ENCODE measurements at places on chromosomes 4 and X.

DNA sequence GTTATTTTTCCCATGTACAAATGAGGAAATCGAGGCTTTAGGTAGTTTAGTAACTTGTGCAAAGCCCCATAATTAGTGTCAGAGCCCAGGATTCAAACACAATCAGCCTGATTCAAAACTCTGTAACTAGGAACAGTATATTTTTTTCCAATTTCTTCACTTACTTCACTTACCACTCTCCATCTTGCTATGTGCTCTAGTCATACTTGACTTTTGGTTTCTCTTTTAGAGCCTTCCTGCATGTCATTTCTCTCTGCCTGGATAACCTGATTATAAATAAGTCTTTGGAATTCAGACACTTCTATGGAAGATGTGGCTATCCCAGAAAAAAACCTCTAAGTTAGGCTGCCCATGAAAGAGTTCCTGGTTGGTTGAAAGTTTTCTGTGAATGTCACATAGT lies 22.2 kb downstream of the SATL1 start:
- H3K27me3 ChIP-seq = no peaks in the 10 kb centered on the region
- no peak overlapping the region for H3K27ac ChIP-seq
- no peaks in the 10 kb centered on the region for H3K36me3 ChIP-seq
- no peak overlapping the region for H3K4me3 ChIP-seq
- H3K4me1 ChIP-seq = no peaks in the 10 kb centered on the region

- no peak overlapping the region for H3K27ac ChIP-seq
- no peak overlapping the region for H3K4me3 ChIP-seq
- no peaks in the 10 kb centered on the region for H3K36me3 ChIP-seq
Observed at GRCh38 chr4:122739174-122739573, 6.7 kb downstream of the BBS12 start.

DNA sequence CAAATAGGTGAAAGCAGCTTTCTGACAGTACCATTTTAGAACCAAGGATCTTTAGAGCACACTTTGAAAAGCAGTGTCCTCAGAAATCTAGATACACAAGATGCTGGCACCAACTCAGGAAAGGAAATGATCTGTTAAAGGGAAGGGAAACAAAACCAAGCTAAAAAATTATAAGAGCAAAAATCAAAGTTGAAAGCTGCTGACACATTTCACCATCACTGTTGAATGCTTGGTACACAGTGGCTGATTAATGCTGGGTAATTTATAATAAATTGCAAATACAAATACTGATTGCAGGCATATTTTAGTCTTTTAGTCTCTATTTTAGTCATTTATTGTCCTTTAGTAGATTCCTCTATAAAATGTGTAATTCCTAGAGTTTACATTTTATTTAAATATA lies 1540.1 kb upstream of the PCDH10 start:
- no peaks in the 10 kb centered on the region for H3K36me3 ChIP-seq
- H3K27me3 ChIP-seq = no peaks in the 10 kb centered on the region
- DNase-seq = no peak
- H3K4me3 ChIP-seq = no peak overlapping the region
- H3K4me1 ChIP-seq = no peaks in the 10 kb centered on the region
- H3K27ac ChIP-seq = no peak overlapping the region

GRCh38 chrX:54808109-54808604 lies 612 bp downstream of the MAGED2 start:
- no peak for DNase-seq
- H3K27ac ChIP-seq = peak overlapping the region; percentile 81
- no peaks in the 10 kb centered on the region for H3K36me3 ChIP-seq
- H3K27me3 ChIP-seq = peaks cover 3% of the 10 kb centered on the region

DNA sequence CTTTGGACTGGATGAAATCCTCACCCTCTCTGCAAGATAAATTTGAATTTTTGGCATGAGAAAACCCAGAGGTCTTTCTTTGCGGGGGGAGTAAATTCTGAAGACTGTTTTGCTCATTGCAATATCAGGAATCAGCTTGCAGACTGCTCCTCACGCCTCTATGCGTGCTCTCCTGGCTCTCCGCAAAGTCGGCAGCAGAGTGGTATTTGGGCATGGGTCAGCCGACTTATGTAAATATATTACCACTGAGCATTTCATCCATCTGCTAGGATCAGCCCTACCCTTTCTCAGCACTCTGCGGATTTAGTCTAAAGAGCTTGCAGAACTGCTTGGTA lies 288.0 kb downstream of the ASMT start:
- H3K4me1 ChIP-seq = 0 out of 2 replicates have a peak, but pooled peaks cover 5% of the 10 kb centered on the region
- DNase-seq = no peak
- H3K36me3 ChIP-seq = no peaks in the 10 kb centered on the region
- 0 out of 2 replicates have a peak overlapping the region, but pooled peaks have one; percentile 23 for H3K27ac ChIP-seq

- DNase-seq = no peak
- no peaks in the 10 kb centered on the region for H3K36me3 ChIP-seq
- no peak overlapping the region for H3K4me3 ChIP-seq
Observed at GRCh38 chr4:110287130-110287529, 88.7 kb upstream of the ELOVL6 start.

DNA sequence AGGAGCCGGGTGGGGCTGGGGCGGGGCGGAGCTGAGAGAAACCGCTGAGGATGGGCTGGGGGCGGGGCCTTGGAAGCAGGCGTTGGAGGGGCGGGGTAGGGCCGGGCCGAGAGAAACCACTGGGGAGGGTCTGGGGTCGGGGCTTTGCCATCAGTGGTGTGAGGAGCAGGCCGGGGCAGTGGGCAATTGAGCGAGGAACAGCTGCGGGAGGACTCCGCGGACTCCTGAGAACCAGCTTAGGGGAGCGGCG lies 1.3 kb upstream of the EOLA2 start:
- H3K4me1 ChIP-seq = peaks cover 7% of the 10 kb centered on the region
- H3K27me3 ChIP-seq = no peaks in the 10 kb centered on the region
- no peaks in the 10 kb centered on the region for H3K36me3 ChIP-seq
- H3K27ac ChIP-seq = peak overlapping the region; percentile 81

- H3K4me1 ChIP-seq = no peaks in the 10 kb centered on the region
- no peaks in the 10 kb centered on the region for H3K27me3 ChIP-seq
- no peak for DNase-seq
- peak overlapping the region; percentile 40 for H3K27ac ChIP-seq
Observed at GRCh38 chr4:184283659-184284335, 66.1 kb upstream of the ENPP6 start.

DNA sequence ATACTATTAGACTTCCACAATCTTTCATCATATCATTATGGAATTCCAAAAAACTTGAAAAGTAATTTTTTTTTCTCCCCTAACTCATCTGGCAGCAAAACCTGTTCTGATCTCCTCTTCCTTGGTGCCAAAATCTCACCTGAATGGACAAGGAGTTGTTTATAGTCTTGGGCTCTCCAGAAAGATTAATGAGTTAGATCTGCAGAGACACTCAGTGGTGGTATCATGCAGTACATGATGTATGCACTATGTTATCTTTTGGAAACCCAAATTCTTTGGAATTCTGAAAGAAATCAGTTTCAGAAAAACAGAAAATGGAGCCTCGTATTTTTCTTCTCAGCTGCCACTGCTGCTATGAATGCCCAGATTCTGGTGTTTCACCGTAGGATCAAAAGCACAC lies 11.7 kb downstream of the GPM6B start:
- no peak overlapping the region for H3K4me3 ChIP-seq
- H3K36me3 ChIP-seq = no peaks in the 10 kb centered on the region
- no peaks in the 10 kb centered on the region for H3K4me1 ChIP-seq
- H3K27ac ChIP-seq = no peak overlapping the region
- DNase-seq = no peak

DNA sequence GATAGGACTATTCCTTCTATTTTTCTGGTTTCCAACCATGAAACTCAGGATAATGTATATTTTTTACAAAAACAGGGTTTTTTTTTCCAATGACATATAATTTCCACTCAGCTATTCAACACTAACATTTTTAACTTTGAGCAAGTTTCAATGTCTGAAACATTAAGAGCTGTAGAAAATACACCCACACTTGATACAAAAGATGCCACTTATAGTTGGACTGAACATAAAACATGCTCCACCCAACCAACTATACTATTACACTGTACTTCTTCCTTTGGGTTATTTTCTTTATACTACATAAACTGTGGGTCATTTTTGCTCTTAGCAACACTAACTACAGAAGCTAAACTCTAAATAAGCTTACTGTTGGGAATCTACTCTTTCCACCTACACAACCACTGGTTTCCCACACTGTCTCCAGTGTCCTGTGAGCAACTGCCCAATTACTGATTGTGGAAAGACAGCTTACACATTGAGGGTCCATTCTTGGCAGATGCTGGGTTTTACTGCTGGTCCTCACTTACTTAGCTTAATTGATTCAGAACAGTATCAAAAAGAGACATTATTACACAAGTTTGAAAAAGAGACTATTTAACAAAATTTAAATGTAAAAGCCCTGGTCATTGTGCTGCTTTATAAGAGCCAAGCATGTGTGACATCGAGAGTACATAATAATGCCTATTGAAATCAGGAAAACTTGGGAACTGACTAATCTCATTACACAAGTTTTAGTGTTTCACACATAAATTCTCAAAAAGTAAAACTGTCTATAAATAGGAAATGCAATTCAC lies 6.3 kb downstream of the AMMECR1 start:
- H3K36me3 ChIP-seq = no peaks in the 10 kb centered on the region
- no peak overlapping the region for H3K4me3 ChIP-seq
- no peaks in the 10 kb centered on the region for H3K27me3 ChIP-seq
- peaks cover 12% of the 10 kb centered on the region for H3K4me1 ChIP-seq

GRCh38 chrX:40021647-40022046 lies 76.1 kb downstream of the BCOR start:
- no peaks in the 10 kb centered on the region for H3K27me3 ChIP-seq
- DNase-seq = no peak
- H3K4me1 ChIP-seq = no peaks in the 10 kb centered on the region
- H3K36me3 ChIP-seq = no peaks in the 10 kb centered on the region
- H3K4me3 ChIP-seq = no peak overlapping the region

GRCh38 chr4:40563401-40563800 lies 66.3 kb downstream of the RBM47 start:
- DNase-seq = no peak
- peaks cover 4% of the 10 kb centered on the region for H3K4me1 ChIP-seq
- no peaks in the 10 kb centered on the region for H3K36me3 ChIP-seq
- no peaks in the 10 kb centered on the region for H3K27me3 ChIP-seq

GRCh38 chrX:69021141-69021960 lies 143.9 kb downstream of the PJA1 start:
- H3K4me1 ChIP-seq = no peaks in the 10 kb centered on the region
- no peaks in the 10 kb centered on the region for H3K36me3 ChIP-seq
- H3K27ac ChIP-seq = no peak overlapping the region
- no peak overlapping the region for H3K4me3 ChIP-seq
- no peaks in the 10 kb centered on the region for H3K27me3 ChIP-seq

DNA sequence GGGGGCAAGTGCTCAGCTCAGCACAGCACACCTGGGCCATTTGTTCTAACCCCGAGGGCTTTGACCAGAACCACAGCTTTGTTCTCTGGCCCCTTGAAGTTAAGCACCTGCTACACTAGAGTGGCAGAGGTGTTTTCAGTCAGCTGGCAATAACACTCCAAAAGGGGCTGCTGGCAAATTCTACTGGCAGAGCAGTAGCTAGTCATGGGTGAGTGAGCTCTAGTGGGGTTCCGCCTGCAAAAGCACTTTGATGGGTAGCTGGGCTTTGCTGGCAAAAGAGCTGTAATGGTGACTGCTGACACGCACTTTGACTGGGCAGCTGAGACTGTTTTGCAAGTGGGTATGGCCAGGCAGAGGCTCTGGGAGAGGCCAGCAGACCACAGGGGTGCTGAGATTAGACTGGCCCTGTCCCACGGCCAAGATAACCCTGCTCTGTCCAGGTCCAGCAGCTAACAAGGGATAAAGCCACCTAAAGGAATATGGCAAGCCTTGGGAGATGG lies 65.2 kb upstream of the TENT5D start:
- H3K36me3 ChIP-seq = no peaks in the 10 kb centered on the region
- H3K4me1 ChIP-seq = no peaks in the 10 kb centered on the region
- H3K27me3 ChIP-seq = no peaks in the 10 kb centered on the region
- no peak overlapping the region for H3K4me3 ChIP-seq
- H3K27ac ChIP-seq = no peak overlapping the region

GRCh38 chr4:81758574-81759264 lies 287.0 kb upstream of the RASGEF1B start:
- no peak overlapping the region for H3K27ac ChIP-seq
- no peaks in the 10 kb centered on the region for H3K27me3 ChIP-seq
- no peak overlapping the region for H3K4me3 ChIP-seq

DNA sequence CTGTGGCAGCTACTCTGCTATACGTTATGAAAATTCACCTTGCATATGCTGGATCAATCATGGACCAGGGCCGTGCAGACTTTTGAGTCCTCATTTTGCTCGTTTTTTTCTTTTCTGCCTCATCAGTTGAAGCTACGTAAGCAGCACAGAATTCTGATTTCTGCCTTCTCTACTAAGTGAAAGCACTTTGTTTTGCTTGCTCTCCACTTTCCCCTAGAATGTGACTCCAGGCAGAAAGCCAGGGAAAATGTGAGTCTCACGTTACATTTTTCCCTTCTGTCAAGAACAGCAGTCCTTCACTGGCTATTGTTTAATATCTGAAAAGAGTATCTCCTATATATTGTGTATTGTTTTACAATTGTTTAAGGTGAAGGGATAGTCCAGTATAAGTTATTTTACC lies 1840.1 kb downstream of the PCDH7 start:
- no peaks in the 10 kb centered on the region for H3K4me1 ChIP-seq
- no peak overlapping the region for H3K27ac ChIP-seq
- H3K4me3 ChIP-seq = no peak overlapping the region
- no peaks in the 10 kb centered on the region for H3K36me3 ChIP-seq
- no peaks in the 10 kb centered on the region for H3K27me3 ChIP-seq
- no peak for DNase-seq

DNA sequence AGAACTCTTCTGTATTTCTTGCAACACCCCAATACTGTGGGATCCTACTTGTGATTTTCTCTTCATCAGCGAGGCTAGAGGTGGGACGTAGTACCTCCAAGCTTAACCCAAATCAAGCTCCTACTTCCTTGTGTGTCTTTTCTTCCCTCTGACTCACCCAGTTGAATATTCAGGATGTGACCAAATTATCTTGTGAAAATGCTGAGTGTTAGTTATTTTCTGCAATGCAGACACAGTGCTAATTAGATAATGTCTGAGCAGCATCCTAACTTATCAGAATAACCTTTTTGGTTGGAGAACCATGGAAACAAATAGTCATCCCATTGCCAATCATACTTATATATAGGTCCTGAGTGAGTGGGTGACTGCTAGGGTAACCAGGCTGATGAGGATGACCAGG lies 2.4 kb downstream of the MEPE start:
- no peak overlapping the region for H3K27ac ChIP-seq
- no peak for DNase-seq
- no peaks in the 10 kb centered on the region for H3K27me3 ChIP-seq
- H3K4me1 ChIP-seq = no peaks in the 10 kb centered on the region
- no peak overlapping the region for H3K4me3 ChIP-seq

DNA sequence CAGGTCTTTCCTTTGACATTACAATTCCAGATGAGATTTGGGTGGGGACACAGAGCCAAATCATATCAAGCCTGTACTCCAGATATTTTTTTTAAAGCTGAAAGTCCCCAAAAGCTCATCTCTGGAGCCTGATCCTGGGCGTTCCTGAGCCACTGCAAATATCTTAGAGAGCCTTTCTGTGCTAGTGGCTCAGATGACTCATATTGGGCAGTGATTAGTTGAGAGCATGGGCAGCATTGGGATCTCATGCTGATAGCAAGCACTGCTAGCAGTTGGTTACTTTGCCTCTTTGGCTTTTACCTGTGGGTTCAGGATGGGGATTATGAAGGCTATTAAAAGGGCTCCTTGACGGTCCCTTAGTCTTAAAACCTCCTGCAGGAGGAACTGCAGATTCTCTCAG lies 51.4 kb upstream of the SCRG1 start:
- DNase-seq = no peak
- no peaks in the 10 kb centered on the region for H3K27me3 ChIP-seq
- no peak overlapping the region for H3K4me3 ChIP-seq
- no peaks in the 10 kb centered on the region for H3K4me1 ChIP-seq

GRCh38 chrX:111168314-111168713 lies 72.3 kb downstream of the PAK3 start:
- DNase-seq = no peak
- H3K36me3 ChIP-seq = no peaks in the 10 kb centered on the region
- no peak overlapping the region for H3K27ac ChIP-seq
- no peaks in the 10 kb centered on the region for H3K4me1 ChIP-seq
- no peaks in the 10 kb centered on the region for H3K27me3 ChIP-seq

Data from Panc1 (cell line).